ENCODE measurements at places on chromosomes 5 and 9. TPM values are rescaled to one million over a fixed set of nuclear protein-coding genes. Genes with fewer than 3 reads are reported as not detected.

The GARNL3 gene
- 1.2 TPM for total RNA-seq

The FOXI1 gene
- total RNA-seq, result not detected

The PCDHGA8 gene
- 0.26 TPM for total RNA-seq

- DNase-seq, result peak; percentile 3
These were observed 13.8 kb downstream of the UGCG start for GRCh38 chr9:111910428-111910827.

The DUSP1 gene
- total RNA-seq, result 87.6 TPM

- DNase-seq, result peak; percentile 50
These were observed 491.1 kb downstream of the ENC1 start for GRCh38 chr5:74149395-74149794.

DNA sequence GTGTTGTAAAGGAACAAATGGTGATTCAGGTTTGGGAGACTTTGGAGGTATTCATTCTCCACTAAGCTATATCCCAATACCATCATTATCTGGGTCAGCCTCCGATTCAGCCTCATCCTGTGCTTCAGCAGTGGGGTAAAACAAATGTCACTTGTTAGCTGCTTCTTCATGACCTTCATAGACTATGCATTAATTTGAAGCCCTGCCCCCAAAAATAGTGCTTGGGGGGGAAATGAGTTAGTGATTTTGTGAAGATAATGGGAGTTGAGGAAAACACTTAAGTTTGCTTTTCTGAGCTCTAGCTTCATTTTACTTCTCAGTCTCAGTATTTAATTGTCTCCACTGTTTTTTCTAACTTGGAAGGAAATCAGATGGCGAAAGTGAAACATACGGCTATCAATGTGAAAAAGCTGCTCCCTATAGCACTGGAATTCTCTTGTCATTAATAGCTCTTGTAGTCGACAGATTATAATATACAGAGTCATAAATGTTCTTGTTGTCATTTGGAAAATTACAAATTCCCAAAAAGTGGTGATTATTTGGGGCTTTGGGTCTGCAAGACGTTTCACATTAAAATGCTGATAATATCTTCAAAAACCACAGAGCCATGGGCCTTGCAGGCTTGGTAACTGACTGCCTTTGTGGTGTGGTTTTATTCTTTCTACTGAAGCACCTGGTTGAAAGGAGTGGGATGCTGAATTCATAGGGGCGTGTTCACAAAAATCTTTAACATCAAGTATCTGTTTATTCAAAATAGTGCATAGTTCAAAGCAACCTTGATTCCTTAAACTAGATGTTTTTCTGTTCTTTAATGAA, 40.0 kb downstream of the PIK3R1 start:
- DNase-seq, result no peak

- DNase-seq, result no peak
These were observed 9.8 kb downstream of the CXCL14 start for GRCh38 chr5:135568923-135569360.

DNA sequence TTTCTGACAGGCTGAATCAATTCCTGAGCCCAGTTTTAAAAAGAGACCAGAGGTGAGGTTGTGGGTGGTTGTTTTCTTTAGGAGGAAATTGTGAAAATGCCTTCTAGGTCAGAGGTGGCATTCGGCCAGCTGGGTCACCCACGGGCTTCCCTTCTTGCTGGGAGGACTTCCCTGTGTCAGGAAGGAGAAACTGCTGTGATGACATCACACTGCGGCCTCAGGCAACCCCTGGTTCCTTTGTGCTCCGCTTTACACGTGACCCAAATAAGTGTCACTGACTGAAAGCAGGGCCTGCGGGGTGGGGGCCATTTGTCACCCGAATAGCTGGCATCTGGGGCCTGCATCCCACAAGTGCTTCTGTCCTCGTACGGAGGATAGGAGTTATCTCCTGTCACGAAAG, 39.7 kb downstream of the FABP6 start:
- DNase-seq, result peak; percentile 36

The LECT2 gene
- not detected for total RNA-seq

The SLC45A2 gene
- total RNA-seq, result 0.19 TPM

DNA sequence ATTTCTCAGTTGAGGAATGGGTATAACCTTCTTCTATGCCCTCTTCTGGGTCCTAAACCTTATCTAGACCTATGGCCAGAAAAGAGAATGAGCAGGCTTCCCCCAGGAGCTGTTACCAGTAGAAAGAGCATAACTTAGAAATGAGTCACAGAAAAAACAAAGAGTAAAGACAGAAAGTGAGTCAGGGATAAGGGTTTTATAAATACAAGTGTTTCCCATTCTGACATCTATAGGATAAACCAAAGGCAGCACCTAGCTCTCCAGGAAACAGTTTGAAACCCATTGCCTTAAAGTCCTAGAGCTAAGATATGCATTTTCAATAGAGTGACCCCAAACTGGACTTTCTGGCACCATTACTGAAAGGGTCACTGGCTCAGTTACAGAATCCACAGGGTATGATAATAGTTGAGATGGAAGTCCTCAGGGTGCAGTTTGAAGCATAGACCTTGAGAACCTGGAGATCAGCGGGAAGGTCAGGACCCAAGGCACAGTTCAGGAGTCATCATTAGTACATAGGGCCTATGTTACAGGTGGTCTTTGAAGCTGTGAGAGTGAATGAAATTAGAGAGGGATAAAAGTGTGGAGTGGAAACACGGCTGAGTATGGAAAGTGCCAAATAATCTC, 42.7 kb upstream of the LIFR start:
- peak; percentile 76 for DNase-seq

DNA sequence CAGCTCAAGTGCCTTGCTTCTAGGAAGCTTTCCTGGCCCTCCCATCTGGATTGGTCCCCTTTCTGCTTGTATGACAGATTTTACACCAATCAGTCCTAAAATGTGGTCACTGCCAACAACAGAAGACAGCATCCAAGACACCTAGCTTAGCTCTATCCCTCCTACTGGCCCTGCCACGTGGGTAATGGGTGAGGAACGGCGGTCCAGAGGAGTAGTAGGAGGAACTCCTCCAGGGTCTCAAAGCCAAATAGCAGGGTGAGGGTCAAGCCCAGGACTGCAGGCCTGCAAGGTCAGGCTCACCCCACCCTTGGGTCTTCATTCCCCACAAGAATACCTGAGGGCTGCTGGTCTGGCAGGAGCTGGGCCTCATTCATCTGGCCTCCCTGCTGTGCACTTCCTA, 56.7 kb upstream of the SLC25A51 start:
- DNase-seq, result no peak

DNA sequence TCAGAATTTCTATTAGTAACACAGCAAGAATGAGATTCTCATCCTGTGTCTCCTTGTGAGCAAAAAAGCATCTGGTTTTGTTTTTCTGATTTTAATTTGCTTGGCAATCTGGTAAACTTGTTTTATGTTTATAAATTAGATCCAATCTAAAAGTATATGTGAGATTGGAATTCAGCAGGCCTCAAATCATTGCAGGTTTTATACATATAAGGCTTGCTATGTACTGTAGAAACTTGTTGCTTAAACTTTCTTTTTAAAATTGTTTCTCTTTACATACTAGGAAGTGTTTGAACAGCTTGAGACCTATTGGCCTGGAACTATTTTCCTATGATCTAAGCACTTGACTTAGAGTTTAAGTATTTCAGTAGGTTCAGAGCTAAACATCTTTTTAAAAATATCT, 1037.8 kb downstream of the NR2F1-AS1 start:
- no peak for DNase-seq

The CXCL14 gene
- total RNA-seq, result not detected

GRCh38 chr5:130884023-130884422, 281.0 kb downstream of the HINT1 start:
- DNase-seq, result no peak

DNA sequence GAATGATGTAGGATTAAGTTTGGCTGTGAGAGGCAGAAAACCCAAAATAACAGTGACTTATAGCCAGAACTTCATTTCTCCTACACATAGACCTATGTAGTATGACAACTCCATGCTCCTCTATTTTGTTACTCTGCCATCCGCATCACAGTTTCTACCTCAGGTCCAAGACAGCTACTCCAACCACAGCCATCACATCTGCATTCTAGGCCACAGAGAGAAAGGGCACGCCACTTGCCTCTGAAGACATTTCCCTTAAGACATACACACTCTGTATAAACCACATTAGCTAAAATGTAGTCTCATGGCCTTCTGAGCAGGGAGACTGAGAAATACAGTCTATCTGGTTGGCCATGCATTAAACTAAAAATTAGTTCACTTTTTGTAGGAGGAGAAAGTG, 10.0 kb downstream of the SPINK4 start:
- DNase-seq, result no peak

DNA sequence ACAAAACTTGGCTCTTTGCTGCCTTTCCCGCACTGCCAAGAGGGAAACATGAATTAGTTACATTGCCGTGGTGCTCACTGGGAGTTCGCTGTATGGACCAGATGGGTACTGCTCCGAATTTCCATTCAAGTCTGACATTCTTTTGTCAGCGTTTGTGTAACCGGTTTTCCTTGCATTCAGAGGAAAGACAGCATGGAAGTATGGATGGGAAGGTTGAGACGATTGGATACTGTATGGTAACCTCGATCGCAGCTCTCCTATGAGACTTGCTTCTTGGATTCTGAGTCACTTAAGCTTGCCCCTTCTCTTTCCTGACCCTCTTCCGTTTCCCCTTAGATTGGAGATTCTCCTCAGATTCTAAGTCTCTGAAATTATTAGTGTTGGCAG, 625 bp upstream of the UBLCP1 start:
- peak; percentile 30 for DNase-seq

The ZNF474 gene
- 0.40 TPM for total RNA-seq

The TAF11L5 gene
- not detected for total RNA-seq

DNA sequence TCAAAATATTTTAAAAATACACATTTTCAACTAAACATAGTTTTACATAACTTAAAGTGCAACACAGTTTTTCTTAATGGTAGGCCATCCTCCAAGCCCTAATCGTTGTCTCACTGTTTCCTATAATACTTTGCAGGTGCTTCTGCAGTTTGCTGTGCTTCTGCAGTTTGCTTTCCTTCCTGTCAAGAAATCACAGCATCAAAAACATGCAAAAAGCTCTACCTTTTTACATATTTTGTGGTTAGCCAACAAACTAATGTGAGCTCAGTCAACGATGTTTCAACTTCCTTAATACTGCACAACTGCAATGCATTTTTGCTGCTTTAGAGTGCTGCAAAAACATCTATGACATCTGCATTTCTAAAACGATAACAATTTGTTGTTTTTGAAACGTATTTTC, 25.2 kb downstream of the EMB start:
- DNase-seq, result no peak

DNA sequence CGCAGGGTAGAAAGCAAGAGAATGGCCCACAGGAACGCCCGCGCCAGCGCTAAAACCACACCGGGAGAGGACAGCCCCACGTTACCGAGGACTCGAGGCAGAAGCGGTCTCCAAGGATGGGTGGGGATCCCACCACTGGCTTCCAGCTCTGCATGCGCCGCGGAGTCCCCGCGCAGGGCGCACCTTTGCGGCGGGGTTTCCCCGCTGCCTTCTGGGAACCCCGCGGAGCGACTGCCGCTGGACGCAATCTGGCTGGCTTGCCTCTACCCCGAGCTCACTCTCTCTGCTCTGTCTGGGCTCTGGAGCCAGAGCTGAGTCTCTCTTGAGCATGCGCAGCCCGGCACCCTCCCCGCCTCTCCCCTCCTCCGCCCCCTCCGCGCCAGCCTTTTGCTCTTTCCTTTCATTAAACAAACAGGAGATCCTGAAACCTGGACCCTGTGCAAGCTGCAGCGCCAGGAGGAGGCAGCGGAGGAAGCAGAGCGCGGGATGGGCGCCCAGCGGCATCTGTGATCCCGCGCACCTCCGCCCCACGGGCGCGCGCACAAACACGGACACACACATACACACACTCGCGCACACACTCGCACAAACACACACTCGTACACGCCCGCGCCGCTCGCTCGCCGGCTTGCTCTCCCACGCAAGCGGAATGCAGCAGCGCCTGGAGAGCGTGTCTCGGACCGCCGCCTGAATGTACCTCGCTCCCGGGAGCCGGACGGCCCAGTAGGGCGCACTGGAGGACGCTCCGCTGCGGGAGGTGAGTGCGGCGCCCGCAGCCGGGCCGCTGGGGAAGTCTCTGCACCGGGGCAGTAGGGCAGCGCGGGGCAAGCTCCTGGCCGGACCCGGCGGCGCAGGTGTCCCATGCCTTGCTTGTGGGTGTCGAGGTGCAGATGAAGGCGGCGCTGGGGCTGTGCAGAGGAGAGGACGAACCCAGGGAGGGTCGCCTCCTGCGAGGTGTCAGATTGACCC, at the start of gene PLPPR1:
Gene PLPPR1, plus strand, starts transcription at position 382 of the 969 bp plus-strand sequence.
- peak; percentile 1 for DNase-seq

DNA sequence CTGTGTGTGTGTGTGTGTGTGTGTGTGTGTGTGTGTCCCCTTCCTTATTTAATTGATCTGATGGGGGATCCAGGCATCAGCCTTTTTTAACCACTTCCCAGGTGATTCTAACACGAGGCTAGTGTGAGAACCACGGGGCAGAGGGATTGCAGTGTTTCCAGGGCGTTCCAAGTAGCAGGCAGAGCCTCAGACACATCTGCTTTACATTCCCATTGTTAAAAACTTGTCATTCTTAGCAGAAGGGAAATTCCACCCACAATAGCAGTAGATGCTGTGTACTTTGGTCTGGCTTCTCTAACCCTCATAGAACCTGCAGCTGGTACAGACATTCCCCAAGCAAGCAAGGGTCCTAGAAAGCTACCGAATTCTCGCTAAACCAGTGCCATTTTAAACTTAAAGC, 81.9 kb upstream of the SLC30A5 start:
- DNase-seq, result no peak

- no peak for DNase-seq
These were observed 1.3 kb upstream of the HABP4 start for GRCh38 chr9:96448546-96449170.

GRCh38 chr9:121499427-121500164, at the start of gene GGTA1:
Gene GGTA1, minus strand, starts transcription at chr9:121499844. Its CDS starts 31,922 bp downstream, at chr9:121467922.
- peak; percentile 17 for DNase-seq

DNA sequence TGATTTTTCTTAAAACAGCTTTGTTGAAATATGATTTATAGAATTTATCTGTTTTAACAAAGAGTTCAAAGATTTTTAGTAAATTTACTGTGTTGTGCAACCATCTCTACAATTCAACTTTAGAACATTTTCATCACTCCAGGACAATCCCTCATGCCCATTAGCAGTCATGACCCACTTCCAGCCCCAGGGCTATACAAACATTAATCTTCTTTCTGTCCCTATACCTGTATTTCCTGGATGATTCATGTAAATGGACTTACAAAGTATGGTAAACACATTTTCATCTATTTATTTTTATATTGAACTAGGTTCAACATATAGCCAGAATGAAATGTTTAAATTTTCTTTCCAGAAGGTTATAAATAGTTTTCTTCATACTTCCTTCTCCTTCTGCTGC, 127.8 kb upstream of the CCDC180 start:
- DNase-seq, result no peak

The COL15A1 gene
- 3.4 TPM for total RNA-seq

DNA sequence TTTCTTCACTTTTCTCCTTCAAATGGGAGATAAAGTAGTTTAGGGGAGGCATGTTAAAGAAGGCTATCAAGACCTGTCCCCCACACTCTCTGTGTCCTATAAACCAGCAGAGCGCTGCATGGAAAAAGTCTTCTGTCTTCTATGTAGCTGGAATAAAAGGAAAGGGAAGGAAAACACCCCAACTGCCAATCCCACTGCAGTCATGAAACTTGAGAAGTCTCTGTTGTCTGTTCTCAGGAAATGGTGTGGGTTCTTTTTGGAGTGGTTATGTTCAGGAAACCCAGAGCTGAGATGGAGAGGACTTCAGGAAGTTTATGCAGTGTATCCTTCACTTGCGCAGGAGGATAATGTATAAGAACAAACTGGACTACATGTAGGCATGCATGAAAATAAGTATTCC, 274.3 kb downstream of the GAS1 start:
- DNase-seq, result no peak
